ENCODE measurements at places on chromosomes 5 and 9. TPM values are rescaled to one million over a fixed set of nuclear protein-coding genes. Genes with fewer than 3 reads are reported as not detected.

DNA sequence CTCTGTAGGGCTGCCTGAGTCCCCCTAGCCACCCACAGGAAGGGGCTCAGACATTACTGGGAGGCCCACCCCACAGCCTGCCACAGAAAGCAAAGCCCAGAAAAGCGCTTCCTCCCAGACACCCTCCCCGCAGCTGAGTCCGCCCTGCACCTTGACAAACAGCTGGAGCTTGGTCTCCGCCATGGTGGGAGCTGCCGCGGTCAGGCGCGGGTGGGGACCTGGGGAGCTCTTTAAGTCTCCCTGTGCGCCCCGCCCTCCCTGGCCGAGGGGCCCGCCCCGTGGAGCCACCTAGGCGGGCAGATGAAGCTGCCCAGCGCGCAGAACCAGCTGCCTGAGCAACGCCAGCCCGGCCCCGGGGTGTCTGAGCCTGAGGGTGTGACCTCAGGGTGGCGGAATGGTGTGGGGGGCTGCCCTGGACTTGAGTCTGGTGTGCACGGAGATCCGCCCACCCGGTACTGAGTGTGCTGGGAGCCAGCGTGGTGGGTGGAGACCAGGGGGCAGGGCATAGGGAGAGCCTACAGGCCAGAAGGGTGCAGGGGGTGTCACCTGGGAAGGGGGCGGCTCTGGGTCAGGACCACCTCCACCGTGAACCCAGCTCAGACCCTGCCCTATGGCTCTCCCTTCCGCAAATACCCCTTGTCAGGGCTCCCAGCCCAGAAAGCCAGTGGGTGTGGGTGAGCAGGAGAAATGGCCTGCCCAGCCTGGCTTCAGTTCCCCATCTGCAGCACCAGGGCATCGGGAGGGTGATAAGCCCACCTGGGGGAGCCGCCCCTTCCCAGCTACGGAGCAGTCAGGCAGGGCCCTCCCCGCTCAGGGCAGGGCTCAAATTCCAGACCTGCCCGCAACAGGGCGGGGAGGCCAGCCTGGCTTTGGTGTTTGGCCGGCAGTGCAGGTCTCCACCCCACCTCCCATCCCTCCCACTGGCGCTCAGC is at the start of gene CLIC3:
TSS of gene CLIC3 (minus strand) at position 208 of the 932 bp plus-strand sequence. CDS start at position 183, 25 bp downstream.
- DNase-seq = no peak

DNA sequence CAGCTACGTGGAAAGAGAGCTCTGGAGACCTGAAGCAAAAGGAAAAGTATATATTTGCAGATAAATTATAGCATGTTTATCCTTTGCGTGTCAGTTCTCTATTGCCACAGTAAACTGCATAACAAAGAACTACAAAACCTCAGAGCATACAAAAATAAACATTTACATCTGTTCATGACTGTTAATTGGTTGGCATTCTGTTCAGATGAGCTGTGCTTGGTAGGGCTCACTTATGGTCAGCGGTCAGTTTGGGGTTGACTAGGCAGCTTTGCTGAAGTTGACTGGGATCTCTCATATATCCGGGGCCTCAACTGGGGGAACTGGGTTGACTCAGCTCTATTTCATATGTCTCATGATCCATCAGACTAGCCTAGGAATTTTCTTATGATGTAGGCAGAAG is 257.7 kb downstream of the TLE1 start:
- DNase-seq = no peak

TRAPPC13 gene
- 23.3 TPM for total RNA-seq

GFRA3 gene
- total RNA-seq = 0.82 TPM

WDR55 gene
- total RNA-seq = 11.4 TPM
